ENCODE measurements at places on chromosomes 7 and 10.

DNA sequence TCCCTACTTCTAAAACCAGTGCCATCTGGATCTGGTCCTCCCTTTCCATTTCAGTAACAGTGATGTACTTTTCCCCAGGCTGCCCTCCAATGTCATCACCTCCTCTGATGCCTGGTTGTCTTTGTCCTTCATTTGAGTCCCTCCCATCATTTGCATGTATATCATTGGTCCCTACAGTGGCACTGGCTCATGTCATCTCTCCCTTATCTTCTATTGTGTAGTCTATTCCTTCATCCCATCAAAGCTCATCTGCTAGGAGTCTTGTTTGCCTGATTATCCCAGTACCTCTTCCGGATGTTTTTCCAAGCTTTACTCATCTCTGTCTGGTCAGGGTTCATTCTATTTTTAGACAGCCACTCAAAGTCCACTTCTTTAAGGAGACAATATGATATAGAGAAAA, 292.9 kb upstream of the BMPER start:
- no peak for DNase-seq

GRCh38 chr10:94307046-94307615, 55.6 kb downstream of the NOC3L start:
- DNase-seq: no peak

DNA sequence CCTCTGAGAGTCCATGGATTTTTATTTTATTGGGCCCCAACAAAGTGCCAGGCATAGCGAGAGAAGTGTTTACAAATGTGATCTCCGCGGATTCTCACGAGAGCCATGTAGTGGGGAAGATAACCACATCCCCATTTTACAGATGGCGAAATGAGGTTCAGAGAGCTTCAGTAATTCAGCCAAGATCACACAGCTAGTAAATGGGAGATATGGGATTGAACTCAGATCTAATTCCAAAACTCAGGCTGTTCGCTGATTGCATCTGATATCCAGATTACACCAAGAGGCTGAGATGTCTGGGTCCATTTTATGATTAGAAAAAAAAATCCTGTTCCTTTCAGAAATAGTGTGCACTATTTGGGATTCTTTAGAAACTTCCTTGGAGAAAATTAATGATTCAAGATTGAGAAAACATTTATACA, 1.3 kb downstream of the FAS start:
- DNase-seq: no peak

- DNase-seq: no peak
Measured at GRCh38 chr10:29612657-29613056, 22.1 kb downstream of the SVIL start.

- no peak for DNase-seq
Measured at GRCh38 chr10:46314071-46314470, 27.3 kb downstream of the ANTXRL start.

DNA sequence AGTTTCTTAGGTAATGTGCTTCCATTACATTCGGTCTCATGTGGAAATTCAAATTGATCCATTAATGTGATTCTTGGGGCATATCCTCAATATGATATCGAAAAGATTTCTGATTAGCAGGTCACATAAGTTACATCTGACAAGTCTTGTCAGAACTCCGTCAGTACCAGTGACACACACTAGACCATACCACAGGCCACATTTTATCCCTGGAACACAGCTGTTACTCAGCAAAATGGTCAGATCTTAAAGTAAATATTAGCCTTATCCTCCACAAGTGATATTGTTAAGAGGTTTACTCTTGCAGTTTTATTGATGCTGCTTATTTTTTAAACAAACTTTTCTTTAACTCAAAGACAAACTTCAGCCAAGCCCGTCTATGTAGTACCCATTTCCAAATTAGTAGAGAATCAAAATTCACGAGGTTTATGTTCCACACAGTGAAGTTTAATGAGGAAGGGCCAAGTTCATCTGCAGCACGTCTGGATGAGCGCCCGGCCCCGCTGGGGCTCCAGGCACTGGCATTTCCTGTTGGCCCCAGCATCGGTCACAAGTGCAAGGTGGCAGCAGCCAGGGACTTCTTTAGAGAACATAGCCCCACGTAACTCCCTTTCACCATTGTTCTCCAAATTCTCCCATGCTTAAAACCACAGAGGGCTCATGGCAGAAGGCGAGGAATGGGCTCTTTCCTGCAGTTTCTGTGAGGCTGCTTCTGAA, 132.2 kb downstream of the VIPR2 start:
- no peak for DNase-seq

GRCh38 chr7:369476-370258, 79.7 kb downstream of the FOXL3 start:
- DNase-seq: no peak

- DNase-seq: no peak
Measured at GRCh38 chr10:24376731-24377130, 167.8 kb downstream of the KIAA1217 start.

DNA sequence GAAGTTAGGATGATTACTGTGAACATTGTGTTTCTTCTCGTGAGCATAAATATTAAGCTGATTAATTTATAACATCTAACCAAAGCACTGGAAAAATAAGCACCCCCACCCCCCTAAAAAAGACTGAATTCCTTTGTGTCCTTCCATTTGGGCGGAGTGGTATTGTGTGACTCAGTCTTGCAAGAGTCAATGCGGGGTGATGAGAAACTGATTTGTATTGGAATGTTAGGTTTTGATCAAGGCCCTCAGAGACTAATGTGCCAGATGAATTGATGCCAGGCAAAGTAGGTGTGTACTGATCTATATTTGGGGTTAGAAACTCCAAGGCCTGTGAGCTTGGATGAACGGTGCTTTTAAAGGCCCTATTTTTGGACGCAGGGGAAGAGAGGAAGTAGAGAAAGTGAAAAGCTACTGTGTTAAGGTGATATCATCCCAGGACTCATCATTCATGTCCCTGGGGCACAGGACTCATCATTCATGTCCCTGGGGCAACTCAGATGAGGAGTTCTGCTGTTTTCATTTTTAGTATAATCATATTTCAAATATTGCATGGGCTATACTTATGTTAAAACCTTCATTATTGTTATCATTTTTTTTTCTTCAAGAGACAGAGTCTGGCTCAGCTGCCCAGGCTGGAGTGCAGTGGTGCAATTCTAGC, 61.3 kb upstream of the PTN start:
- DNase-seq: no peak

DNA sequence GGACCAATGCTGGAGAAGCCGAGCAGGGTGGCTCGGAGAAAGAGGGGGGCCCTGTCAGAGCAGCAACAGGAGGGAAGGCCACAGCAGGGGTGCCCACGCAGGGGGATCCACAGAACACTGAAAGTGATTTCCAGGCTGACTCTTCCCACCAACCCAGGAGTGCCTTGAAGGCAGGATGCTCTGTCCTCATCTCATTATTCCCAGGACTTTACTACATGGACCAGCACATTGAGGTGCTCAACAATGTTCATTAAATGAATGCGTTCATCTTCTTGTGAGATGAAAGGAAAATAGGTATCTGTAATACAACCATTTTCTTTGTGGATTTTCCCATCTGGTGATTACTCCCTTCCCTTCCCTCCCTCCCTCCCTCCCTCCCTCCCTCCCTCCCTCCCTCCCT, 71.0 kb downstream of the COL26A1 start:
- DNase-seq: no peak

DNA sequence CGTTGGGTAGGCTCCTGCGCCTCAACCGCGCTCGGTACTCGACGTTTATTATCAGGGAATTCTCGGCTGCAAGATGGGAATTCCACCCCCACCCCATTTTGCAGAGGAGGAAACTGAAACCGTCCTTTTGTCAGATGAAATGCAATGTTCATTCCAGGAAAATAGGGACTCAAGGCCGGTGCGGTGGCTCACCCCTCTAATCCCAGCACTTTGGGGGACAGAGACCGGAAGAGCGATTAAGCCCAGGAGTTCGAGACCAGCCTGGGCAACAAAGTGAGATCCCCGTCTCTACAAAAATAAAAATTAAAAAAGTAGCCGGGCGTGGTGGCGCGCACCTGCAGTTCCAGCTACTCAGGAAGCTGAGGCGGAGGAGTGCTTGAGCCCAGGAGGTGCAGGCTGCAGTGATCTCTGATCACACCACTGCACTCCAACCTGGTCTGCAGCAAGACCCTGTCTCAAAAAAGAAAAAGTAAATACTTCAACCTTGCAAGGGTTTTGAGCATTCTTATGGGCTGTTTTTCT, 720 bp upstream of the RFC2 start:
- no peak for DNase-seq

- no peak for DNase-seq
Measured at GRCh38 chr10:8554574-8554973, 500.1 kb downstream of the GATA3 start.

DNA sequence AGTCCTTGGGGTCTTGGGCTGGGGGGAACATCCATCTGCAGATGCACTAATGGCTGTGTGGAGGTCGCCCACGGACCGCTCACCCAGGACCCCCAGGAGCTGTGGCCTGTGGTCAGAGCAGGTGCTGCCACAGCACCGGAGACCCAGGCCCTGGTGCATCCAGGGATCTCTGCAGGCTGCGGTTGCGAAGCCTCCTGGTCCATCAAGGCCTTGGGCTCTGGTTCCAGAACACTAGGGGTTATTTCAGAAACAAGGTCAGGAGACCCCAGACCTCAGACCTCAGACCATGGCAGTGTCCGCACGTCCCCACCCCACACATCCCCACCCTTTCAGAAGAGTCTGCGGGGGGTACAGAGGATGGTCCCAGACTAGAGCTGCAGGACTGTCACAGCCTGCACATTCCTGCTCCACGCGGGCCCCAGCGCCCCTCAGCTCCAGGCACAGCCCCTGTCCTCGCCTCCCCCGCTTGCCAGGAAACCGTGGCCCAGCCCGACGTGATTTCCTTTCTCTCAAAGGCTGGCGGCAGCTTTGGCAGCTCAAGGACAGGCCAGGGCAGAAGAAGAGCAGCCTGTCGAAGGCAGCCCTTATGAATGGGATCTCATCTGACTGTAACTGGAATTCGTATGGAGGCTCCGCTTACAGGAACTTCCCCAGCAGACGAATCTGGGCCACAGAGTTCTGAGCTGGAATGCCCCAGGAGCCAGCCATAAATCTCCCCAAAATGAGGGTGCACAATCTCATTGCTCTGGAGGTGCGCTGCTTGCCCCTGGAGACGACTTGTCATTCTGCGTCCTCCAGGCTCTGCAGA, 136.2 kb upstream of the RET start:
- no peak for DNase-seq

DNA sequence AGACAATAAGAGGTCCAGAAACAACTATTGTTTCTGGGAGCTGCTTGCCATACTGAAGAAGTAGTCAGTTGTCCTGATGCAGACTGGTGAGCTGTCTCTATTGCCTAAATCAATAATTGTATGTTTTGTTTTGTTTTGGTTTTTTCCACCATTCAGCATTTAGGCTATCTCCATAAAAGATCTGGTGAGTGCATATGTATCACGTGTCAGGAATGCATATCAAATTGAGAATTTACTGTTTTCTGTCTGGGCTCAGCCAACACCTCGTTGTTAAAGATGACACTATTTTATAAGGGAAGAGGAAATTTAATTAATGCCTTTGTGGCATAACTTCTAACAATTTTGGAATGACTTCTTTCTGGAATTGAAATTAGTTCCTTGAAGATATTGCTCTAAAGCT, 66.2 kb downstream of the SORCS1 start:
- no peak for DNase-seq

GRCh38 chr7:1661461-1661860, 8.6 kb upstream of the ELFN1 start:
- no peak for DNase-seq

GRCh38 chr7:25940086-25940906, 211.7 kb upstream of the NFE2L3 start:
- DNase-seq: no peak

GRCh38 chr10:822661-823367, 108.7 kb downstream of the LARP4B start:
- no peak for DNase-seq

DNA sequence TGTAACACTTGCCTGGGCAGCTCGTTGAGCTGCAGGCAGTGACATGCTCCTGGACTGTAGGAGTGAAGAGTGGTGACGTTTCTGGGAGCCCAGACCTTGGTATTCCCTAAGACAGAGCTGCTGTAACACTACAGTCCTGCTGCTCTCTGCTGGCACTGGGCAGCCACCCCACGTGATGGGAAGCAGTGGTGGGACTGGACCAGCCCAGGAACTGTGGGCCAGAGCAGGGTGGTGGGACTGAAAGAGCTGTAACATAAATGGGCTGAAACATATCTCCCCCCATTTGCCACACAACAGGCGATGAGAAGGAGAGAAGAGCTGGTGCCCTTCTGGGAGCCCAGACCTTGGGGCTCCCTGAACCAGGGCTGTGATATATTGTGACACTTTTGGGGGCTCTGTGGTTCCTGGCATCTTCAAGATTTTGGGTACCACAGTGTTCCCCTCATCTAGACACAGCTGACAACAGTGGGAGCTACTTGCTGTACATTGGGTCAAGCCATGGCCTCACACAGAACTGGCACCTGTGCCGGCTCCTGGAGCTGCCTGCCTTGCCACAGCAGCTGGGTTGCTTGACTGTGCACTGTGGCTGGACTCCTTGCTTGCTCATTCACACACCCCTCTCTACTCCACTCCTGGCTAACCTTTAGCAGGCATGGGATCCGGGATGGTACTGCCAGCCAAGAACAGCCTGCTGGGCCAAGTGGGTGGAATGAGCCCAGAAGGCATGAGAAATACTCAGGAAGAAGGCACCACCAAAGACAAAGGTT, 161.3 kb upstream of the PCDH15 start:
- DNase-seq: no peak

DNA sequence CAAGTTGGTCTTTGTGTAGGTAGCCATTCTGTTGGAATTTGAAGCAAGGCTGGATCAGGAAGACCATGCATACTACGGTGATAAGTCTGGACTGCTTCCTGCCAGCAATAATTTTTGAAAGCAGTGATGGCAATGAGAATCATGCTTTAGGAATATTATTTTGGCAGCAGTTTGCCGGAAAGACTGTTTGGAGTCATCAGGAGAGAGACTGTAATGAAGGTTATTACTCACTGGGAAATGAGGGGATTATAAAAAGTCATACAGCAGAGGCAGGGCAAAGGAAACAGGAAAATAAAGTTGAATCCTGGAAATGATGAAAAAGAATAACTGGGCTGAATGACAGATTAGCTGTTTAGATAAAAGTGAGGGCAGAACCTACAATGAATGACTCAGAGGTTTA, 1136.8 kb upstream of the AUTS2 start:
- DNase-seq: no peak

DNA sequence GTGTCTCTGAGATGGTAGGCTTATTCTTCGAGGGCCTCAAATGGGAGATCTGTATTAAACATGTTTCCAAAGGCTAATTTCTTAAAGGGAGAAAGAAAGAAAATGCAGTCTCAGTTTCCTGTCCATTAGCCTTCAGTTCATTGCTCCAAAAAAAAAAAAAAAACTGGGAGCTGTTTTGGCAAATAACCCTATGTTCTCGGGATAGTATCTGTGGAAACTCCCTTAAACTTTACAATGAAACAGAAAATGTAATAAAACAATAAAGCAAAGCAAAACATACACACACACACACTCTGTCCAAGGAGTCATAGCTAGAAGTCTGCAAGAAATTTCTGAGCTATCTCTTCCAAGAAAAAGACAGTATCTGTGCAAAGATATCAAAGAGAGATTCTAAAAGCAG, 172.5 kb upstream of the CELF2 start:
- DNase-seq: no peak

DNA sequence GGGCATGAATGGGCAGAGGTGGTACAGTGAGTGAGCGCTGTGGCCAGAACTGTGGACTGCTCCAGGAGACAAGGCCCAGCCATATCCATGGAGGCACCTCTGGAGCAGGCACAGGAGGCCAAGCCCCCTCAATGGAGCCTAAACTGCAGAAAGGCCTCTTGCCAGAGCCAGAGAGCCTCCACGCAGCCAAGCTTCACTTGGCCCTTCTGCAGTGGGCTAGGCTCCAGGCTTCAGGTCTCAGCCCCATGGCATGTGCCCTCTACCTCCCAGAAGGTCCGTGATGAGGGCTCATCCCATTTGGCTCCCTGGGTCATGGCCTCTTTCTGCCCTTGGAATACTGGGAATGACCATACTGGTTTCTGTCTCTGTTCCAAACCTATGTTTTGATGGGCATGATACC, 8.9 kb downstream of the PDE1C start:
- no peak for DNase-seq

All from GM12891 (cell line).